CD4-positive, alpha-beta T cell (primary cell): ENCODE measurements at places on chromosomes 5 and 9. TPM values are rescaled to one million over a fixed set of nuclear protein-coding genes. Genes with fewer than 3 reads are reported as not detected.

The SPINK1 gene
- total RNA-seq: not detected

The LMX1B gene
- not detected for total RNA-seq

- no peak for DNase-seq
These were observed 15.8 kb upstream of the SLC35D2 start for GRCh38 chr9:96399325-96399633.

GRCh38 chr5:99911971-99912370, 623.2 kb upstream of the FAM174A start:
- DNase-seq: no peak

DNA sequence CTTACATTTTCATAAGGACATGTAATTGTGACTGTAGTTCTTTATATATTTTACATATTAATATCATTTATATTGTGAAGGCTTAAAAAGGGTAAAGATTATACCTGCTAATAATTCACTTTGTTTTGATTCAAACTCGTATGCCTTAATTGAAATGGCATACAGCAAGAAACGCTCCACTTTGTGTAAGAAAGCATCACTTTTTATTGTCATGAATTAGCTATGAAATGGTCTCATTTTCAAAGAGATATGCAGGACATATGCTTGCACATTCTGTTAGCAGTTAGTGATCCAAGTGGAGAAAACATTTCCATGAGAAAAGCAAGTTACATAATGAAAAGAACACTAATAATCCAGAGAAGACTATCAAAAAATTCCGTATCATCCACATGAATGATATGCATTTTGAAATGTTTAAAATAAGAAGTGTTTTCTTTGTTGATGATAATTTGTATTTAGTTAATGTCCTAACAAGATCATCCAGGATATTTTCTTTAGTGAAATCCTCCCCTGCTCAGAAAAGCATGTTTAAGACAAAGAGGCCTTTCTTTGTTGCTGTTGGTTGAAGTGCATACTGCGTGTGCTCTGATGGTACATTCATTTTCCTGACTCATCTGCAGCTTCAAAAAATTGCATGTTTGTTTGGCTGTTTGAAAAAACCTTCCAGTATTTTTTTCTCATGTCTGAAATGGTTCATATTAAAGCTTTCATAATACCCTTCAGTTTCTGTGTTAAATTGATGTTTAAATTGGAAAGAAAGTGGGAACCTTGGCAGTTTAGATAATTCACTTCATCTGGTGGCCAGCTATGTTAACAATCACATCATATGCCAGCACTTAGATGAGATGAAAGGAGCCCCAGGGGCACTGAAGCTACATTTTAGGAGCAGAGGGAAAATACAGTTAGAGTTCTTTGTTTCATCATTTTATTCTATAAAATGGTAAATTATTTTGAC, 242.2 kb downstream of the CSNK1G3 start:
- no peak for DNase-seq

GRCh38 chr5:31291323-31291854, 97.9 kb downstream of the CDH6 start:
- DNase-seq: no peak
